ENCODE measurements at places on chromosomes 6 and 20. TPM values are rescaled to one million over a fixed set of nuclear protein-coding genes. Genes with fewer than 3 reads are reported as not detected.

DNA sequence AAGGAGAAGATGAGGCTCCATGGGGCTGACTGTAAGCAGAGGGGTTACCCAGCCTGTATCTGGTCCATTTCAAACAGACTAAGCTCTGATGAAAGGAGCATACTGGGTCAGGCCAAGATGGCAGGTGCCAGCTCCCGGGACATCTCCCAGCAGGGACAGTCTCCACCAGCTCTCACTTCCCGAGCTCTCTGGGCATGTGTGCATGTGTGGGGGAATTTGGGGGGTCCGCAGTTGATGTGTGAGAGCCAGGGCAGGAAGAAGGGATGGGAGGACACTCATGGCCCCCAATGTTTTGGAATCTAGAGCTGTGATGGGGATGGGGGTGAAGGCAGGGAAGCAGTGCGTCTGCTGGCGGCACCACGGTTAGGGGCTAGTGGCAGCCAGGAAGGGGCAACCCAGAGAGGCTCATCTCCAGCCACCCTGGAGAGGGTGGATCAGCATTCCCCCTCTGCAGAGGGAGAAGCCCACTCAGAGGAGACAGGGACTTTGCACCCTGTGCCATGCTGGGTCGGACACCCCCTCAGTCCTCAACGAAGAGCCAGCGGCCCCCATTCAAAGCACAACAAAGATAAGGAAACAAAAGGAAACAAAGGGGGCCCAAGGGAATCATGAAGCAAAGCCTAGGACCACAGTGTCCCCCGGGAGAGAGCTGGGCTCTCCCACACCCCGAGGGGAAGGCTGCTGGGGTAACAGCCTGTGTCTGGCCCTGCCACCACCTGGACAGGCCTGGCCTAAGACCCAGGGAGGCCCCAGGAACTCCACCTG is 52.4 kb downstream of the DSTN start:
- no peak for DNase-seq

DNA sequence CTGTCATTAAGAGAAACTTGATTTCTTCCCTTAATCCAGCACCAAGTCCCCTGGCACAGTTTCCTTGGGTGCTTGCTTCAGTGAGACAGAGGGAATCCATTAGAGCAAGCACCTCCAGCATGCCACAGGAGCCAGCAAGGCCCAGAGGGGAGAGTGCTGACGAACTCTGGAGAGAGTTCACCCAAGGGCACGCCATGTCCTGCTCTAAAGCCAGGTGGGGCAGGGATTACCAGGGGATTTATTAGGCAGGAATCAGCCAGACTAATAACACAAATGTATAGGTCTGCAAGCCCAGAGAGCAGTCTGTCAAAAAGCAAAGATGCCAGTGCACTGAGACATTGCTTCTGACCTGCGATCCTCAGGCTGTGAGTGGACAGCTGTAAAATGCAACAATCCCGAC is 155.4 kb upstream of the SYNDIG1 start:
- no peak for DNase-seq

DNA sequence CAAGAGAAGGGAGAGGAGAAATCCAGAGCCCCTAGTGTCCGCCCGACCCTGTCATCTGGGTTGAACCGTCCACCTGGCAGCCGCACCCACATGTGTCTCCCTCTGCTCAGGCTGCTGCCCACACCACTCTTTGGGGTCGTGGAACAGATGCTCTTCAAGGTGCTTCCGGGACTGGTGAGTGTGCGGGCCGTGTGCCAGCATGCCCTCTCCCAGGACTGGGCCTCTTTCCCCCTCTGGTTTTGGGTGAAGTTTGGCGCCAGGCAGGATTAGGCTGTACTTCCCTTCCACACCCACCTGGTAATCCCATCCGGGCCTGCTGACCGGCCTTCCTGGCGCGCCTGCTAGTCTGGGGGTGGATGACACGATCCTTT is 7.9 kb downstream of the BPIFB3 start:
- DNase-seq = no peak

DNA sequence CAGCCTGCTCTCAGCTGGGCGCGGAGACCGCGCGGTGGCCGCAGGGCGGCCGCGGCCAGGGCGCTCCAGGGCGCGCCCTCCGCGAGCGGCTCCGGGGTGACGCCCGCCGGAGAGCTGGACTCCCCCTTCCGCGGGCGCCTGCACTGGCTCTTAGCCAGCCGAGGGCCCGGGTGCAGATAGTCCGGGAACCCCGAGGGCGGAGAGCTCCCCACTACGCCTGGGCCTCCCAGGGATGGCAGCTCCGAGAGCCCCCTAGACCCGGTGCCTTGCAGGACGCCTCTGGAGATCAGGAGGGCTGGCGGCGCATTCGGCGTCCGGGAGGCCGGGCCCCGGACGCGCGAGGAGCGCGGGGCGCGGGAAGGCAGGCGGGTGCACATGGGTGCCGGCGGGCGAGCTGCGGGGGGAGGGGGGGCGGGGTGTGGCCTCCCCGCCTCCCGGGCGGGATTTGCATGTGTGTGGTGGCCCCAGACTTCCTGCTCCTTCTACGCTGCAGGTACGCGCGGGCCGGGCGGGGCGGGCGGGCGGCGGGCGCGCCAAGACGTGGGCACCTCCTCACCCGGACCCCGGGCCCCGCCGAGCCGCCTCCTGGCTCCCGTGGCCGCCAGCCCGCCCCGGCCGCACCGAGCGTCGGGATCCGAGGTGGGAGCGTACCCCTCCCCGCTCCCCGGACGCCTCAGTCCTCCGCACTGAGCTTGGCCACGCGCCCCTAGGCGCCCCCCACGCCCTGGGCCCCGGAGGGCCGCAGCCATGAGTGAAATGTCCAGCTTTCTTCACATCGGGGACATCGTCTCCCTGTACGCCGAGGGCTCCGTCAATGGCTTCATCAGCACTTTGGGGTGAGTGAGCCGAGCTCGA is at the start of gene ITPR3:
ITPR3 (plus strand) TSS at position 467 of the 855 bp plus-strand sequence; CDS start at position 748, 281 bp downstream.
- DNase-seq = no peak

The BMP7 gene
- 102 TPM for polyA plus RNA-seq

The AVP gene
- 0.54 TPM for polyA plus RNA-seq

The ZNF311 gene
- 6.7 TPM for polyA plus RNA-seq

The EPPIN gene
- 0.39 TPM for polyA plus RNA-seq

Data from renal cortex interstitium (tissue), 15 donors.